ENCODE measurements at places on chromosomes 16 and 17. TPM values are rescaled to one million over a fixed set of nuclear protein-coding genes. Genes with fewer than 3 reads are reported as not detected.

The HLF gene
- not detected for total RNA-seq

The MYH2 gene
- not detected for total RNA-seq

The IRX5 gene
- total RNA-seq = 0.65 TPM

The ATAD5 gene
- total RNA-seq = 1.7 TPM

The NLRC3 gene
- total RNA-seq = 2.6 TPM

The CNTNAP1 gene
- total RNA-seq = 6.7 TPM

The PRR35 gene
- not detected for total RNA-seq

The TMIGD1 gene
- not detected for total RNA-seq

The DCTPP1 gene
- 57.5 TPM for total RNA-seq

The PYCARD gene
- total RNA-seq = 48.8 TPM

The RTN4RL1 gene
- 0.40 TPM for total RNA-seq

The TMEM100 gene
- total RNA-seq = 1.7 TPM

The ENO3 gene
- 1.1 TPM for total RNA-seq

The PRAC2 gene
- total RNA-seq = not detected

The RSKR gene
- total RNA-seq = 2.2 TPM

The COQ7 gene
- 19.4 TPM for total RNA-seq

The FKBP10 gene
- 95.7 TPM for total RNA-seq

The RGS11 gene
- total RNA-seq = 0.20 TPM

The RCVRN gene
- total RNA-seq = not detected

The CIBAR2 gene
- total RNA-seq = not detected

The DNAI2 gene
- not detected for total RNA-seq

The NPIPA3 gene
- total RNA-seq = 0.40 TPM

The GUCY2D gene
- total RNA-seq = not detected

The PLXDC1 gene
- not detected for total RNA-seq

The SMIM36 gene
- total RNA-seq = not detected

The OMG gene
- 6.7 TPM for total RNA-seq

The NTN3 gene
- under 0.01 TPM for total RNA-seq

The CCDC43 gene
- 25.6 TPM for total RNA-seq

The ZFP3 gene
- total RNA-seq = 1.8 TPM

The CACNG5 gene
- total RNA-seq = not detected

The GALR2 gene
- 0.20 TPM for total RNA-seq

The CRYM gene
- not detected for total RNA-seq

The ALOX15 gene
- not detected for total RNA-seq

The KLHL36 gene
- 49.8 TPM for total RNA-seq

The GPR179 gene
- total RNA-seq = not detected

The IKZF3 gene
- total RNA-seq = not detected

The CCDC92B gene
- not detected for total RNA-seq

The CBX2 gene
- 4.6 TPM for total RNA-seq

The CTF1 gene
- total RNA-seq = 0.40 TPM

Data from lung microvascular endothelial cell (primary cell).